ENCODE measurements at places on chromosomes 16 and 17.
A peak's percentile ranks its signal among the peaks of the same experiment; 100 is the strongest.

DNA sequence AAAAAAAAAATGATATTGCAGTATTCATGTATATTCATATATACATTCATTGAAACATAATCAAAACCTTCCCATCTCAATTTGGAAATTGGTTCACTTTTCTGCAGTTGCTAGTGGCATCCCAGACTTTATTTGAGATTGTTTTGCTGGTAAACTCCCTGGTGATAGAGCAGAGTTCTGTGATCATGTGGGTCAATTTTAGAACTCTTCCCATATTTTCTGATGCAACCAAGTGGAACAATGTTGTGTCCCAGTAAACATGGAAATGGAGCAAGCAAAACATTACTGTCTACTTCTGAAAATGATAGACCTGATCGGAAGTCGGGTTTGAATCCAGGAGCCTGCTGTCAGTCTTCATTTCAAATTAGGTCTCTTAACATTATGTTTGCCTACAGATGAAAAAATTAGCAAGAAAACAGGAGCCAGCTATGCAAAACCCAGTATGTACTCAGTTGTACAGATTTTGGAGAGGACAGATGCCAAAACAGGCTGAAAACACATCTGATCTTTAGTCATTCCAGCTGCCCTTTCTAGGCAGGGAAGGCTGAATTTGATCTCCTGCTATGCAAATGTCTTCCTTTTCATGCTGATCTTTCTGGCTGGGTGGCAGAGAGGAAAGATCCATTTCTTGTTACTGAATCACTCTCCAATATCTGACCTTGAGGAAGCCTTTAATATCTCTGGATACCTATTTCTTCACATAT lies 786.6 kb upstream of the SOX9 start:
- no peak for DNase-seq
- H3K27ac ChIP-seq: no peak overlapping the region
- no peak overlapping the region for H3K4me3 ChIP-seq
- no peaks in the 10 kb centered on the region for H3K36me3 ChIP-seq
- no peaks in the 10 kb centered on the region for H3K27me3 ChIP-seq

DNA sequence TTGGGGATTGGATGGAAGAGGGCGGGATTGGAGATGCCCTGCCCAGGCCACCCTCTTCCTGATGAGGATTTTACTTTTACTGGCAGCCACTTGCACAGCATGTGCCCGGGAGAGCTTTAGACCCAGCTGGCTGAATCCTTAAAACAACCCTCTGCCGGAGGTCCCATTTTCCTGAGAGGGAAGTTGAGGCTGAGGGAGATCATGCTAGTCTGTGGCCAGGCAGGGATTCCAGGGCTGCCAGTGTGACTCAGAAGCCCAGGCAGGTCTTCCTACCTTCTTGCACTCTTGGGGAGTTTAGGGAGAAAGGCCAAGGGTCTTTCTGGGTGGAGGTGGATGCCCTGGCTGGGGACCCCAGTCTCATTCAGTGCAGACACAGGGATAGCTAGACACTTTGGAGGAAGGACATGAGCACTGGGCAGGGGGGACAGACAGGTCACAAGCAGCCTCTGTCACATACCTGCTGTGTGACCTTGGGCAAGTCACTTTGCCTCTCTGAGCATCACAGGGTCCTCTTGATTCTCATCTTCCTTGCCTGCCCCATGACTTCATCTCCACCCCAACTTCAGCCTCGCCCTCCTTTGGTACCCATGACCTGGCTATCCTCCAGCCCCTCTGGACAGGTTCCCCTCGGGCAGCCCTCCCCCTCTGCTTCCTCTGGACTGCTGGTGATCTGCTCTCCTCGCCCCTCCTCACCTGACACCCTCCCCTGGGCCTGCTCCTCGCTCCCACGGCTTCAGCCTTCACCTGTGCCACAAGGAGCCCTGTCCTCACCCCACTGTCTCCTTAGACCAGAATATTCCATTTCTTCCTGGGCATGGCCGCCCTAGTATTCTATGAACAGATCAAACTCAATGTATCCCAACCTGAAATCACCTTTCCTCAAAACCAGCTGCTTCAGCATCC lies 11.3 kb upstream of the DCAF7 start:
- no peak overlapping the region for H3K4me3 ChIP-seq
- peaks cover 58% of the 10 kb centered on the region for H3K27me3 ChIP-seq
- no peak for DNase-seq
- H3K36me3 ChIP-seq: no peaks in the 10 kb centered on the region
- H3K27ac ChIP-seq: no peak overlapping the region

DNA sequence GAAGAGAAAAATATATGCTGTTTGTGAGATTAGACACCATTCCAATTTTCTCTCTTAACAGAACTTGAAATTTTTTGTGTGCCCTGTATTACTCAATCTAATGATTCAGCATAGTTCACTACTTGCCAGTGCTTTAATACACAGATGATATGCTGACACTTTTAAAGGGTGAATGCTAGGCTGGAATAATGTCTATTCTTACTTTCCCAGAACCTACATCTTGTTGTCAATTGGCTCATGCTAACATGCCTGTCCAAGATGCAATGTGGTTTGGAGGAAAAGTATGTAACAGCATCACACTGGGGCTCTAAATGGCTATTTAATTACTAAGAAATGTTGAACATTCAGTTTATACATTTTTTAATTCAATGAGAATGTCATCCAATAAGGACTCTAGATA lies 7.6 kb upstream of the MAP2K6 start:
- no peak overlapping the region for H3K27ac ChIP-seq
- no peaks in the 10 kb centered on the region for H3K4me1 ChIP-seq
- no peak for DNase-seq
- no peaks in the 10 kb centered on the region for H3K36me3 ChIP-seq

DNA sequence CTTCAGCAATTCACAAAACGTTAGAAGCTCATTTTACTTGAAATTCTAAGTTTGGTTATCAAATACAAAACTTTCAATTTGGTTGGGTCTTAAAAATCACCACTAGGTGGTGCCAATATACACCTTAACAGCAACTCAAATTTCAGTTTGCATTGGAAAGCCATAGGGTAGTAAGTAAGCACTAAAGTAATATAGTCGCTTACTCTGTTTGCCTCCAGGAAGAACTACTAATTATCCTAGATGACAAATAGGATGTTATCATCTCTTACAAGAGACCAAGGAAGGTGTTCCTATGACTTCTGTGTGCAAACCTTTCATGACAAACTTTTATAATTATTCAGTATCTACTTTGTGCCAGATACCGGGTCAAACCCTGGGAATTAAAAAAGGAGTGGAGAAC lies 93.3 kb downstream of the MYO1D start:
- no peak for DNase-seq
- H3K4me3 ChIP-seq: no peak overlapping the region

DNA sequence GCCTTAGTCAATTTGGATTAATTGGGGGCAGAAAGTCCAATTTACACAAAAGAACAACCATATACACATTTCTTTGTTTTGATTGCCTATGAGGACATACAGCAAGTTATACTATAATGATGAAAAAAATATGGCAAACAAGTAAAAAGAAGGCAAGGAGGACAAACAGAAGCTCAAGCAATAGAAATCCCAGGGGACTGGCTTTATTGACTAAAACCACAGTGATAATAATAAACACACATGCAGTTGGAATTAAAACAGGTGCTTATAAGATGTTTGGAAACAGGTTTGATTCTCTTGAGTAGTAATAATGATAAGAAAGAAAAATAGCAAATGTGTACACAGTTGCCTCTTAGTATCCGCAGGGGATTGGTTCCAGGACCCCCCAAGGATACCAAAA lies 176.4 kb downstream of the SHISA9 start:
- H3K36me3 ChIP-seq: no peaks in the 10 kb centered on the region
- no peak overlapping the region for H3K4me3 ChIP-seq
- H3K27me3 ChIP-seq: no peaks in the 10 kb centered on the region

DNA sequence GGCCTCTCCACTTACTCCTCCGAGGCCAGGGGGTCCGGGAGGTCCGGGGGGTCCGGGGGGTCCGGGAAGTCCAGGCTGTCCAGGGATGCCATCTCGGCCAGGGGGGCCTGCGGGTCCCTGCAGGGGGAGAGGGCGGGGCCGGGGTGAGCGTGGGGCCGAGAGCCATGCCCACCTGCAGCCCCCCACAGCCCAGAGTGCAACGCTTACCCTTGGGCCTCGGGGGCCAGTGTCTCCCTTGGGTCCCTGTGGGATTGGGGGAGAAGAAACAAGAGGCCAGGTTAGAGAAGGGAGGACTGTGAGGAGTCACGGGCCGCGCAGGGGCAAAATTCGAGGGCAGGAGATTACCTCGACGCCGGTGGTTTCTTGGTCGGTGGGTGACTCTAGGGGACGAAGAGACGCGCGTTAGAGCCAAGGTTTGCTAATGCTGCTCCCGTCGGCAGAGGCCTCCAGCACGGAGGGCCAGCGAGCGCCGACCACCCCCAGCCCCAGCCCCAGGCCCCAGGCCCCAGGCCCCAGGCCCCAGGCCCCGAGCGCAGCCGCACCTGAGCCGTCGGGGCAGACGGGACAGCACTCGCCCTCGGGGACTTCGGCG lies 2.1 kb downstream of the COL1A1 start:
- H3K27me3 ChIP-seq: peaks cover 61% of the 10 kb centered on the region
- peak overlapping the region; percentile 76 for H3K4me3 ChIP-seq
- H3K4me1 ChIP-seq: peaks cover 16% of the 10 kb centered on the region
- DNase-seq: no peak
- H3K36me3 ChIP-seq: peaks cover 4% of the 10 kb centered on the region

DNA sequence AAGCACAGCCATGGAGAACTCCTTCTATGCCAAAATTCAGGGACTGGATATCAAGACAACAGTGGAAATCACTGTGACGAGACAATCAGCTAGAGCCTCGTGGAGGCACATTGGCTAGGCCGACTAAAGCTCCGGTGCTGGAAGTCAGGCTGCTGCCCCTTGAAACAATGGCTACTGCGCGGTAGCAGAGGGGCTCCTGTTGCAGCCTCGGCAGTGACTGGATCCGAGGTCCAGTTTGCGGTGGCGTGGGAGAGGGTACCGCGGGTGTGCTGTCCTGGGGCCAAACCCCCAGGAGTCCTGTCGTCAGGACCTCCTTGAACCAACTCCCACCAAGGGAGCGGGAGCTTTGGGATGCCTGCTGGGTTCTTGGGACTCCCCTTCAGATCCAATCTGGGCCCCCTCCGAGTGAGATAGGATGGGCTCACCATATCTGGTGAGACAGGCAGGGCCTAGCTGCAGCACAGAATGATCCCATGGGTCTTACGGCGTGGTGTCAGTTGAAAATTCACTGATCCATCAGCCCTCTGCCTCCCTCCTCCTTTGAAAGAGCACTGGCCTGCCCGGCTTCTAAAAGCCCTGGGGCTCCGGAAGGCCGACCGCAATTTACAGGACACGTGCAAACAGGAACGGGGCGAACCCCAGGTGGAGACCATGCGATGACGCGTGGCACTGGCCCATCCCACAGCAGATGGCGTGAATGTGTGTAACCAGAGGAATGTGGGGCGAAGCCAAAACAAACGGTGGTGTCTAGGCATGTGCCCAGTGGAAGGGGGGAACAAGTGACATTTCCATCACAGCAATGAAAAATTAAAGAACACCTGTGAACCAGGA lies 15.8 kb upstream of the KCNJ18 start:
- H3K27me3 ChIP-seq: no peaks in the 10 kb centered on the region
- no peak overlapping the region for H3K4me3 ChIP-seq
- peaks cover 2% of the 10 kb centered on the region for H3K36me3 ChIP-seq

DNA sequence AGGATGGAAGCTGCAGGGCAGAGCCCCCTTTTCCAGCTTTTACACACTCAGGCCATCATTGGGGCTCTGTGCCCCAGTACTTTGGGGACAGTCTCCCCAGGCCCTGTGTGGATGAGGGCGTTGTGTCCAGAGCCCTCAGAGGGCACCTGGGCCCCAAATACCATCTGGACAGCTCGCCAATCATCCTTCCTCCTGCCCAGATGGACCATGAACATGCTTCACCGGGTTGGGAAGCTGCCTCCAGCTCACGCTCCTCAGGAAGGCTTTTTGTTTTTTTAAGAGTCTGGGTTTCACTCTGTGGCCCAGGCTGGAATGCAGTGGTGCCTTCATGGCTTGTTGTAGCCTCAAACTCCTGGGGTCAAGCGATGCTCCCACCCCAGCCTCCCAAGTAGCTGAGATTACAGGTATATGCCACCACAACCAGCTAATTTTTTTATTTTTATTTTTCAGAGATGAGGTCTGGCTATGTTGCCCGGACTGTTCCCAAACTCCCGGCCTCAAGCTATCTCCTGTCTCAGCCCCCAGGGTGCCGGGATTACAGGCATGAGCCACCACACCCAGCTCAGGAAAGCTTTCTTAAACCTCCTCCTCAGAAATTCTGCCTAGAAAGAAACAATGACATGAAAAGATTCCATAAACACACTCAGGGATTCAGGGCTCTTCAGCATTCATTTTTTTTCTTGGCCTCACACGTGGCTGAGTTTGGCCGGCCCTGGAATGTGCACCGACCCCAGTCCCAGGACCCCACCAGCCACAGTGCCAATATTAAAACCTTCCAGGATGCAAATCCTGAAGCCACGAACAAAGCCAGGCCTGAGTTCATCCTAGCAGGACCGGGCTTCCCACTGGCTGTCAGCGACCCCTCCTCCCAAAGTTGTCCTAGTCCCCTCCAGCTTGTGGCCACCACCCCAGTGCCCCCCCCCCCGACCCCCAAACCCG lies 27.4 kb upstream of the ZNF423 start:
- H3K27ac ChIP-seq: no peak overlapping the region
- H3K4me3 ChIP-seq: no peak overlapping the region

GRCh38 chr17:78745407-78746088 lies 36.5 kb downstream of the CYTH1 start:
- peak; percentile 24 for DNase-seq
- peaks cover 89% of the 10 kb centered on the region for H3K4me1 ChIP-seq
- H3K27me3 ChIP-seq: no peaks in the 10 kb centered on the region
- H3K36me3 ChIP-seq: peaks cover 42% of the 10 kb centered on the region
- H3K27ac ChIP-seq: peak overlapping the region; percentile 77
- peak overlapping the region; percentile 70 for H3K4me3 ChIP-seq

- H3K4me1 ChIP-seq: peaks cover 20% of the 10 kb centered on the region
- DNase-seq: peak; percentile 57
- no peak overlapping the region for H3K4me3 ChIP-seq
- peaks cover 2% of the 10 kb centered on the region for H3K36me3 ChIP-seq
- no peak overlapping the region for H3K27ac ChIP-seq
Observed at GRCh38 chr16:31382485-31383161, 10.5 kb upstream of the ITGAD start.

DNA sequence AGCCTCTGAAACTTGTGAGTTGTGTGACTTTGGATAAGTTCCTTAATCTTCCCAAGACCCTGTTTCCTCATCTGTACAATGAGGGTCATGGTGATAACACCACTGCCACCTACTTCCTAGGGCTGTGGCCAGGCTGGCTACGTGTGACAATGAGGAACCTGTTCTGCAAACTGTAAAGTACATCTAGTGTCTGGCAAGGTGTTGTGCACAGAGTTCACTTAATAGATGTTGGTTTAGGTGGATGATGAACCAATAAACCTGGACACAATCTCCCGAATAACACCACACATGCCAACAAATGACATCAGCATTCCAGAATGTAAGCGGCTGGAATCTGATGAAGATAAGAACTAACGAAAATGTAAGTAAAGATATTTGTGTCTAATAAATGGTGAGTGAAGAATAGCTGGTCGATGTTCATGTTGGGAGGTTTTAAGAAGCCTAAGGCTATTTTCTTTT lies 82.3 kb downstream of the MARCHF10 start:
- H3K27ac ChIP-seq: no peak overlapping the region
- H3K27me3 ChIP-seq: peaks cover 19% of the 10 kb centered on the region
- H3K36me3 ChIP-seq: peaks cover 6% of the 10 kb centered on the region
- DNase-seq: no peak

All from central memory CD8-positive, alpha-beta T cell (primary cell).